Ecto neural progenitor cell (in vitro differentiated cells): ENCODE measurements at places on chromosomes 4 and X.

DNA sequence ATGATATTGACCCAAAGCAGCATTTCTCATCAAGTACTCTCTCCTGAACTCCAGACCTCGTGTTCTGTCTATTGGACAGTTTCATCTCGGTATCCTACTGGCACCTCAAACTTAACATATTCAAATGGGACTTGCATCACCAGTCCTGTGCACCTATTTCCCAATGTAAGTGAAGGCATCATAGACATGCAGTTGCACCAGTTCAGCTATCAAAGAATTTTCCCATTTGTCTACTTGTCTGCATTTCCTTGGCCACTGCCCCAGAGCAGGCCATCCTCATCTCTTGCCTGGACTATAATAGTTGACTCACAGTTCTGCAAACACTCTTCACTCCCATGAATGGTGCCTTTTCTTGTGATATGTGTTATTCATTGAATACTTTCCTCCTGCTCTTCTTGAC is 11.3 kb upstream of the LIMCH1 start:
- DNase-seq, result no peak

DNA sequence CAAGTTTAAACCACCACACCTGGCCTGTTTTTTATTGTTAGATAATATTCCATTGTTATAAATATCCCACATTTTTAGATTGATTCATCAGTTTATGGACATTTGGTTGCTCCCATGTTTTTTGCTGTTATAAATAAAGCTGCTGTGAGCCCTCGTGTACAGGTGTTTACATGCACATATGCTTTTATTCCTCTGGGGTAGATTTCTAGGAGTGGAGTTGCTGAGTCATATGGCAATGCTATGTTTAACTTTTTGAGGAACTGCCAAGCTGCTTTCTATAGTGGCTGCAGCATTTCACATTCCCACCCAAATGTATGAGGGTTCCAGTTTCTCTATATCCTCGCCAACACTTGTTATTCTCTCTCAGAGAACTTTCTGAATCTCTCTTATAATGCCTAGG is 90.5 kb downstream of the TBL1X start:
- DNase-seq, result no peak

- no peak for DNase-seq
Measured at GRCh38 chr4:10159671-10160070, 43.1 kb upstream of the WDR1 start.

DNA sequence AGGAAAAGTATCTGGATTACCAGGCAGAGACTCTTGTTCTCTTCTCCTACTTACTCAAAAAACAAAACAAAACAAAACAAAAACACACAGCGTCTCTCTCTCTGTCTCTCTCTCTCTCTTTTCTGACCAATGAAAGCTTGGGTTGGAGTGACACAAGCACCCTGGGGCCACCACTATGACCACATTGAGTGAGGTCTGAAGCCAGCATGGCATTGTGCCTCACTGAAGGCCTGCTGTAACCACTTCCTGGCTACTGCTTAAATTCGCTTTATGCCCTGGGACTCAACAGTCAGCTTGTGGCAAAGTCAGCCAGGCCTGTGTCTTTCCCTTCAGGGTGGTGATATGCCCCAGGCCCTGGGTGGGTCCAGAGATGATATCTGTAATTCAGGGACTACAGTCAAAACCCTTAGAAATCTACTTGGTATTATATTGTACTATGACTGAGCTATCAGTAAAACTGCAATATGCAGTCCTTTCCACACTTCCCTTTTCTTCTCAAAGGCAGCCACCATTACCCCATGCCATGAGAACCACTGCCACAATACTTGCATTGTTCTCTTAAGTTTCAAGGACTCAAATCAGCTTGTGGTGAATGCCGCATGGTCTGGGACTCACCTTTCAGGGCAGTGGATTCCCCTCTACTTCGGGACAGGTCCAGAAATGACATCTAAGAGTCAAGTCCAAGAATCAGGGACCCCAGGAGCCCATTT is 606.8 kb upstream of the KLHL4 start:
- DNase-seq, result no peak

DNA sequence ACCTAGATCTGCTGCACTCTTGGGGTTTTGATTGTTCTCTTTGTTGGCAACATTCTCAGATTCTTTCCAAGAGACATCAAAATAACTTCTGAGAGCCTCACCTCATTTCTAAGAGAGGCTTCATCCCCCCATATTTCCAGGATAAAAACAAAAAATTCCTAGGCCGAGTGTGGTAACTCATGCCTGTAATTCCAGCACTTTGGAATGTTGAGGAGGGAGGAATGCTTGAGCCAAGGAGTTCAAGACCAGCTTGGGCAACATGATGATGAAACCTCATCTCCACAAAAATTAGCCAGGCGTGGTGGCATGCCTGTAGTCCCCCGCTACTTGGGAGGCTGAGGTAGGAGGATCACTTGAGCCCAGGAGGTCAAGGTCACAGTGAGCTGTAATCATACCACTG is 477.0 kb downstream of the INPP4B start:
- DNase-seq, result no peak

DNA sequence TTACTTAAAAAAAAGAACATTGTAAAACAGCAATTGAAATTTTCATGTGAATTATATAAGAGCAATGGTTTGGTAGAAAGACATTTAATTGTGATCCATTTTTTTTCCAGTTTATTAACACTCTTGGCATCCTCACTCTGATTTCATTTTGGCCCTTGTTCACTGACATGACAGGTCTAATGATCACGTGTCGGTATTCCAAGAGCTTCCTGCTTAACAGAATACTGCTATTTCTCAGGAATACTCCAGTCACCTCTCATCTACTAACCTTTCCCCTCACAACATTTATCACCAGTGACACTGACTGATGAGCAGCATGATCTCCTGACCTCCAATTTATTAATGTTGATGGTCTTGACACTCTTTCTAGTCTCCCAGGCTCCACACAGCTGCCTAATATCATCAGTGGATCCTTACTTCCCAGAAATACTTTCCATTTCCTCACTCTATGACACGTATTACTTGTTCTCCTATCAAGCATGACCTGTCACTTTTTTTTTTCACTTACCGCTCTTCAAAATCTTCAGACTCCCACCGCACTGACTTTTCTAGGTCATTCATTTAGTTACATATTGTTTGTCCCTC is 847.8 kb upstream of the SLIT2 start:
- no peak for DNase-seq

DNA sequence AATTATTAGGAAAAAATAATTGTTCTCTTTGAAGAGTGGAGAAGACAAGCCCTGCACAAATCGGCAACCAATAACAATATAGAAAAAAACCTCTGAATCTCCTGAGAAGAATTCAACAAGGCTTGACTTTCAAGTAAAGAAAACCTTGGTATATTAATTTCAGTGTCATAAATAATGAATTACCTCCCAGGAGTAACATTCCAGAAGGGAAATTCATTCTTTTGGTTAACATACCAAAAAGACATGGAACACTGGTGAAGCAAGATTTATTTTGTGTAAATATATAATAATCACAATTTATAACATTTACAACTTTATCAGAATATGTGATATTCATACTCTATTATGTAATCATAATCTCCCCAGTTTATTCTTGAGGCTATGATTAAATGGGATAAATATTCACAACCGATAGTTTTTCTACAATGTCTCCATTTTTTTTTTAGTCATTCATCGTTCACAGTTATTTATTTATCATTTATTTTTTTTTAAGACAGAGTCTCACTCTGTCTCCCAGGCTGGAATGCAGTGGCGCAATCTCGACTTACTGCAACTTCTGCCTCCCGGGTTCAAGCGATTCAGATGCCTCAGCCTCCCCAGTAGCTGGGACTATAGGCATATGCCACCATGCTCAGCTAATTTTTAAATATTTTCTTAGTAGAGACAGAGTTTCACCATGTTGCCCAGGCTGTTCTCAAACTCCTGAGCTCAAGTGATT is 53.0 kb upstream of the RPS6KA6 start:
- DNase-seq, result no peak
